ENCODE measurements at places on chromosomes 5 and 9. TPM values are rescaled to one million over a fixed set of nuclear protein-coding genes. Genes with fewer than 3 reads are reported as not detected.
A peak's percentile ranks its signal among the peaks of the same experiment; 100 is the strongest.

- DNase-seq = no peak
Measured at GRCh38 chr5:172642051-172642409, 967 bp downstream of the NEURL1B start.

DNA sequence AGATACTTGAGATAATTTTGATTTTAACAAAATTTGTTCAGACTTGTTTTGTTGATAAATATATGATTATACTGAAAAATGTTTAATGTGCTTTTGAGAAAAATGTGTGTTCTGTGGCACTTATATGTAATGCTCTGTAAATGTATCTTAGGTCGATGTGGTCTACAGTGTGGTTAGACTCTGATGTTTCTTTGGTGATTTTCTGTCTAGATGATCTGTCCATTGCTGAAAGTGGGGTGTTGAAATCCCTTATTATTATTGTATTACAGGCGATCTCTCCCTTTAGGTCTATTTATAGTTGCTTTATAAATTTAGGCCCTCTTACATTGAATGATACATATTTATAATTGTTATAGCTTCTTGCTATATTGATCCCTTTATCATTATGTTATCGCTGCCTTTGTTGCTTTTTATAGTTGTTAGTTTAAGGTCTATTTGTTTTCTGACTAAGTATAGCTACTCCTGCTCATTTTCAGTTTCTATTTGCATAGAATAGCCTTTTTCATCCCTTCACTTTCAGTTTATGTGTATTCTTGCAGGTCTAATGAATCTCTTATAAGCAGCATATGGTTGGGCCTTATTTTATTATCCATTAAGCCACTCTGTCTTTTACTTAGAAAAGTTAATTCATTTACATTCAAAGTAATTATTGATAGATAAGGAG, 124.3 kb downstream of the MRPS30 start:
- DNase-seq = no peak

- DNase-seq = no peak
Measured at GRCh38 chr5:179765400-179765799, 28.4 kb upstream of the LTC4S start.

DNA sequence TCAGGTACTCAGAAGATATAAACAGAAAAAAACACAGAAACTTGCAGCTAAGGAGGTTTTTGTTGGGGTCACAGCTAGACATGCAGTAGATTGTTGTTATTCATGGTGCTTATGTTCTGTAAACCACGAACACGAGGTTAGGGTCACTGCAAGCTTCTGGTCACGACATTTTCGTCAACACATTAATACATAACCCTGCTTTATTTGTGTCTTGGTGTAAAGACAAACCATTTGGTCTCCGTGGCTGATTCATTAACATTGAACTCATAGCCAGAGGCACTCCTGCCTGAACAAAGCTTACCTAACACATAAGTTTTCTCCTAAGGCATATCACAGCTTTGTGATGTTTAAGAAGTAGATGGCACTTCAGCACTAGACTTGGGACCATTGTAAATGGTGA, 16.9 kb downstream of the TEK start:
- DNase-seq = no peak

DNA sequence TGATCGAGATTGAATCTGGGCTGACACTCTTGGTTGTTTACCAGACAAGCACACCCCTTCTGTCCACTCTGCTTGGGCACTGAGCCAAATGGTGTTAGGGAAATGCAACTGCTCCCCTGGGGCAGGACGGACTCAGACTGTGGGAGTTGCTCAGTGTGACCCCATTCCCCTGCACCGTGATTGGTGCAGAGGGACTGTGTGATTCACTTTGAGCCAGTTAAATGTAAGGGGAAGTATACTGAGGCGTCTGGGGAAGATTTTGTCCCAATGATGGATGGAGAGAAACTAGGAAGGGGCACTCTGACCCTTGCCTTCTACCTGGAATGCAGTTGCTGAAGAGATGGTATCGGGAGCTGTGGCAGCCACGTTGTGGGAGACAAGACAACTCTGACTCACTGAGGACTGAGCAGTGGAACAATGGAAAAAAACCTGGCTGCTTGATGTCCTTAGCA, 196.0 kb upstream of the ANKRD55 start:
- no peak for DNase-seq

DNA sequence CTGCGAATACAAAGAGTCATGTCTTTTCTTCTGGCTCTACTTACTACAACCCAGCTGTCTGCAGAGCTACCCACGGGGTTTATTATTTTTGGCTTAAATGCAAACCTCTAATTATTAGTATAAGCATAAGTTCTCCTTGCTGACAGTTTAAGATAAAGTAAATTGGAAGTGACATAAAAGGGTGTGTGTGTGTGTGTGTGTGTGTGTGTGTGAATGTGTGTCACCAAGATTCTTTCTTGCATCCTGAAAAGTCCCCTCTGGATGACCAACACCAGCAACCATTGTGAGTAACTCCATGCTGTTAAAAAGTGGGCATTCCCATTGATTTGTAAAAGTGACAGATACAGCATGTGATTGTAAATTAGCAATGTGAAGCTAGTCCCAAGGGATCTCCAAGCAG, 803.8 kb upstream of the ZNF608 start:
- DNase-seq = no peak

GRCh38 chr5:114355086-114355830, 6.6 kb upstream of the KCNN2 start:
- no peak for DNase-seq

- DNase-seq = no peak
Measured at GRCh38 chr9:32404856-32405255, 20.4 kb downstream of the ACO1 start.

DNA sequence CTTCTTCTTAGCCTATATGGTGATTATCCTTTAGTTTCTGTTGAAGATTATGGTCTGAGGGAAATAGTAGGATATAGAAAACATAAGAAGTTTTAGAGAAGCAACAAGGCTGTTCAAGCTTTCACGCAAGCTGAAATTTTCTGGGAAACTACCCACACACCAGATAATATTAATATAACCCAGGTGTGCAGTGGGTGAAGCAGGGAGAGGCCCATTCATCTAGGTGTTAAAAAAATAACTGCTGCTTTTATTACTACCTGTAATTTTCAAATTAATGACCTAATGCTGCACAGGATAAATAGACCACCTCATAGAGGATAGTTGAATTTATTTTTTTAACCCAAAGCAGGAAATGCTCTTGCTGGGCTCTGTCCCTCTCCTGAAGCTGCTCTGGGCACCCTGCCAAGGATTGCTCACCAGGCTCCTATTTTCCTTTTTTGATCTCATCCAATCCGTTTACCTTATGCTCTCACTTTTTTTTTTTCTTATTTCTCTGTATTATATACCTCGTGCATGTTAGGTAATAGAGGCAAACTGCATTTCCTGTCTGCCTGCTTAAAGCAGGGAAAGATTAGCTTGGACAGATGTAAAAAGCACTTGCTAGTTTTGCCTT, 124.3 kb upstream of the SLC12A2 start:
- DNase-seq = peak; percentile 47

DNA sequence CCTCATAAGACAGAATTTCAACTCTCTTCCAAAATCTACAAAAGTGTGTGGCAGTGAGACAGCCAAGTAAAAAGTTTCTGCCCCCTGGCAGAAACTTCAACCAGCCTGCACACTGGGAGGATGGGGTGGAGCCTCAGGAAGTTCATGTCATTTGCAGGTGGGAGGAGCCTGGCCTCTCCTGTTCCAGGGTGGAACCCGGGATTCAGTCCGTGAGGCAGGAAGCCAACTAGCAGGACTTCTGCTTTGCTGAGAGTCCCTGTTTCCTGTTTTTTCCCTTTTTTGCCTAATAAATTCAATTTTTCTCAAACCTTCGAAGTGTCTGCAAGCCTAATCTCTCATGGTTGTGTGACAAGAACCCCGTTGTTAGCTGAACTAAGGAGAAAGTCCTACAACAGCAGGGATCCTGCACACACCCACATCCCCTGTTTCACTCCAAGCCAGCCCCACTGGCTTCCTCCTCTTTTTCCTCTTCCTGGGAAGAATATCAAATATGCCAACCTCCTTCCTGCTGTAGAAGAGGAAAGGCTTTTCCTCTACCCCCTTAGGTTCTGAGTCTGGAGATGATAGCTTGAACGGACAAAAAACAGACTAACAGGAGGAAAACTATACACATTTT, 69.3 kb downstream of the ALDH7A1 start:
- DNase-seq = peak; percentile 28

DNA sequence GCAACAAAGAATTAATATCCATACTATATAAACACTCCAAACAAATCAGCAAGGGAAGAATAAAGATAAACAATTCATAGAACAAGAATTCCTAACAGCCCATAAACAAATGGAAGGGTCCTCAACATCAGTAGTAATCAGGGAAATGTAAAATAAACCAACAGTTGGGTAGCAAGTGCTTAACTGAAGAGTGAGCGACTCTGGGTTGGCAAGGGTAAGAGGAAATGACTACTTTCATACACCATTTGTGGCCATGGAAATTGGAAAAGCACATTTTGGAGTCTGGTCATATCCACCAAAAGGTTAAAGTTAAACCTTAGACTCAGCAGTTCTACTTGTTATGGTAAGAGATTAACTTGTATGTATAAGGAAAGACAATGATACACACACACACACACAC, 17.4 kb upstream of the RORB start:
- DNase-seq = no peak

- no peak for DNase-seq
Measured at GRCh38 chr5:16994565-16994964, 58.5 kb upstream of the MYO10 start.

DNA sequence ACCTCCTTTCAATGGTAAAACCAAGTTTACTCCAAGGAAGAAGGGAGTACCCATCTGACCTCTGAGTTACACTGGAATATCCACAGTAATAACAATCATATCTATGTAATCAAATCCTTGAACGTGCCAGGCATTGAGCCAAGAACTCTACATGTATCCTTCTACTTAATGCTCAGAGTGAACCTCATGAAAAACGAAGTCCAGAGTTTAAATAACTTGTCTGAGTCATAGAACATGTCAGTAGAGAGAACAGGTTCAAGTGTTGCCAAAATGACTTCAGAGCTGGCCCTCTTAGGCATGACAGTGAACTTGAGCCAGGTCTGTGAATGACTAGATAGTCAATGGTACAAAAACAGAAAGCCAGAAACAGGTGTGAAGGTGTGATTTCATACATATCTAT, 164.1 kb upstream of the ZNF618 start:
- peak; percentile 14 for DNase-seq

GRCh38 chr9:126613651-126614050, at the start of gene LMX1B:
Gene LMX1B, plus strand, starts transcription at chr9:126613928. Its CDS starts 522 bp downstream, at chr9:126614450.
- peak; percentile 89 for DNase-seq

DNA sequence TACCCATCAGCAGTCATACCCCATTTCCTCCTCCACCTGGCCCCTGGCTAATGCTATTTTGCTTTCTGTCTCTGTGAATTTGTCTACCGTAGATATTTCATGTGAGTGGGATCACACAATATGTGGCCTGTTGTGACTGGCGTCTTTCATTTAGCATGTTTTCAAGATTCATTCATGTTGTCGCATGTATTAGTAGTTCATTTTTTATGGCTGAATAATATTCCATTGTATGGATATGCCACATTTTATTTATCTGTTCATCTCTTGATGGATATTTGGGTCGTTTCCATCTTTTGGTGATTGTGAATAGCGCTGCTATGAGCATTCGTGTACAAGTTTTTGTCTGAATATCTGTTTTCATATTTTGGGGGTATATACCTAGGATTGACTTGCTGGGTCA, 33.9 kb downstream of the PSD2 start:
- no peak for DNase-seq

DNA sequence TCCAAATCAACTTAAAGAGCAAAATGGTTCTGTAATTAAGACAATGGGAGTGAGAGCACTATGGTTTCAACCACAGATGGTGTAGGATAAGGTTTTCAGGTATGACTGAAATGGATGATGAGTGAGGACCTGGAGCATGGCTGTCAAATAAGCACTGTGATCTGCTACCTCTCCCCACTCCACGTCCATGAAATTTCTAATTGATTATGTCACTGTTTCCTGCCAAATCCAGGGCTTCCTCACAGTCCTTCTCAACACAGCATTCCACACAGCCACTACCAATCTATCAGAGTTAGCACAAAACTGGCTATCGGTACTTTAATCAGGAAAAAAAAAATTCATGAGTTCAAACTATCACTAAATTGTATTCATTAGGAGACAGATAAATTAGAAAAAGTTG, 420.4 kb upstream of the WWC1 start:
- DNase-seq = no peak

DNA sequence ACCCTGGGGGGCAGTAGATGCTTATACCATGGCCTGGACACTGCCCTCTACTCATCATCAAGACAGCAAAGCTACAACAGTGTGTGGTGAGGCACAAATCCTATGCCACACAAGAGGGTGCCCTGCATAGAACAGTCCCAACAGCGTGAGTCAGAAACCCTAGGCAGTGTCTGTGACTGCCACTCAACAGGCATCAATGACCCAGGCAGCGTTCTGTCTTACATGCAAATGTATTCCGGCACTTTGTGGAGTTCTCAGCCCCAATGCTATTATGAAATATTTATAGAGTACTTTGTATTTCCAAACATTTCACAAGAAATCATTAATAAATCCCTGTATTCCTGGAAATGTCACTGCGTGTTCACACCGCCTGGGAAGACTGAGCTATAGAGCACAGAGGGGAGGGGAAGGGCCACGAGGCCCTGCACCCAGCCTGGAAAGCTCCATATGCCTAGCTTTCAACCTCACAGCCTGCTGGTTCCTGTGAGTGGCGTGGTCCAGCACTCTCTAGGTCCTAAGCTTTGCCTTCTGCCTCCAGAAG, 77.7 kb downstream of the NIPSNAP3B start:
- DNase-seq = no peak

GRCh38 chr5:79236362-79236969, 535 bp downstream of the JMY start:
- DNase-seq = peak; percentile 49

DNA sequence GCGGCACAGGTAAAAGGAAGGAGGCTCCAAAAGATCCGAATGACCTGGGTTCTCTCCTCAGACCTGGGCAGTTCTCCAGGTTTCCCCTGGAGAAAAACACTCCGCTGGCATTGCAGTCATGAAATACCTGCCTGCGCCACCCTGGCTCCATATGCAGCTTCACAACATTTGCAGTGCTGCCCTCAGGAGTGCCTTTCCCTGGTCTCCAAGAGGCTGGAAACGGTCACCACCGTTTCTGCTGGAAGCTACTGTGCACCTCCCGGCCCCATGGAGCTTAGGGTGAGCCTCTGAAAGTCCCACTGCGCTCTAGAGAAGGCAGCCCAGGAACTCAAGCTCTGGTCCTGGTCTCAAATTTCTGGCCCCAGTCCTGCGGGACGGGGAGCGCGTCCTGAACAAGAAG, 670 bp downstream of the UGT3A1 start:
- DNase-seq = no peak

POLR3G gene
- 17.5 TPM for polyA plus RNA-seq

RIMOC1 gene
- polyA plus RNA-seq = 13.5 TPM

INSL6 gene
- polyA plus RNA-seq = not detected

TAF11L6 gene
- not detected for polyA plus RNA-seq

SHC3 gene
- polyA plus RNA-seq = 0.37 TPM

SVEP1 gene
- polyA plus RNA-seq = 1.5 TPM

TRPM6 gene
- 1.5 TPM for polyA plus RNA-seq

SLC36A2 gene
- polyA plus RNA-seq = not detected
